ENCODE measurements at places on chromosomes 7 and 10. TPM values are rescaled to one million over a fixed set of nuclear protein-coding genes. Genes with fewer than 3 reads are reported as not detected.

The KCNH2 gene
- total RNA-seq = 5.7 TPM

The ADAM22 gene
- 0.24 TPM for total RNA-seq

The PLEKHS1 gene
- total RNA-seq = 0.06 TPM

The RARRES2 gene
- total RNA-seq = not detected

The NPSR1 gene
- not detected for total RNA-seq

The OPN1SW gene
- total RNA-seq = not detected
